Stimulated activated CD8-positive, alpha-beta memory T cell treated with anti-CD3 and anti-CD28 coated beads, Interleukin-4, amount 100 ng/mL, for 1 hour (primary cell): ENCODE measurements at places on chromosomes 5 and 9.

- no peak for DNase-seq
Measured at GRCh38 chr9:38047301-38048251, 21.5 kb downstream of the SHB start.

GRCh38 chr5:21709770-21710169 lies 1143.4 kb downstream of the CDH12 start:
- DNase-seq: no peak

DNA sequence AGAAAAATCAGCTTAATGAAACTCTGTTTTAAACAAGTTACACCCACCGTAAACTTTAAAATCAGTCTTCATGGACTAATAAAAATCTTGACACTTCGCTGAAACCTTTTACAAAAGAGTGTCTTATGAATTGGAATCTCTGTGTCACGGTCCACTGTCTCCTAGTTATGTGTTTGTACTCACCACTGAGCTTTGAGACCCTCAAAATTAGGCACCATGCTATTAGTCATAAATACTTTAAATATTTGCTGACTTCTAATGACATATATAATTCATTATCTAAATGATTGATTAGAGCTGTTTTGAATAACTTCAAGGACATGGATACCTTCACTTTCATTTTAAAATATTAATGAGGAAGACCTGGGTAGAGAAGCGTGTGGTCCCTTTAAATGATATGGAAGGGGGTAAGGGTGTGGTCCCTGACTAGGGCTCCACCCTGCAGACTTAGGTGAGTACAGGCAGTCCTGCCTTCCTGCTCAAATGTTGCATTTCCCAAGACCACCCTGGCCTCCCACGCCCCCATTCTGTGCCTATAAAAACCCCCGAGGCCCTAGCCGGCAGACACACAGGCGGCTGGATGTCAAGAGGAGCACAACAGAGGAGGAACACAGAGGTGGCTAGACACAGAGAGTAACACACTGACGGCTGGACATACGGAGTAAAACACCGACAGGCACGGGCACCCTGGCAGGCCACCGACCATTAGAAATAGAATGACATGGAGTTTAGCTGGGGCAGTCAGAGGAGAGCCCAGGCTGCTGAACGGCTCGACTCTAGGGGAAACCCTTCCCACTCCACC lies 179.0 kb upstream of the CDH9 start:
- no peak for DNase-seq

DNA sequence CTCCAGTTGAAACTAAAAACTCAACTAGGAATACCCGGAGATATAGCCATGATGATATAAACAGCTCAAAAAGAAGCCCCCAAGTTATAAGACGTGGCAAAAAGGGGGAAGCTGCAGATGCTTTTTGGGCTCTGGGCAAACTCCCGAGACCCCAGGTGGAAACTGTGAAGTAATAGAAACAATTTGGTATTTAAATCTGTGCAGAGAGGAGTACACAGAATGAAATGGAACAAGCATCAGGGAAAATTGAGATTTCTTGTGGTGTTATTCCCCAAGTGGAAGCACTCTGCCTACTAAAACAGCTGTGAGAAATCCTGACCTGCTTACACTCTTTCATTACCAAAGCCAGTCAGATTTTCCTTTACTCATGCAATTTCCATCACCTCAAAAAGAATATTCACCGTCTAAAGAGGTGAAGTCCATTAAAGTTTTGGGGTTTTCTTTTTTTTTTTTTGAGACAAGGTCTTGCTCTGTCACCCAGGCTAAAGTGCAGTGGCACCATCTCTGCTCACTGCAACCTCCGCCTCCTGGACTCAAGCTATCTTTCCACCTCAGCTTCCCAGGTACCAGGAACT lies 23.5 kb downstream of the SAXO1 start:
- no peak for DNase-seq

DNA sequence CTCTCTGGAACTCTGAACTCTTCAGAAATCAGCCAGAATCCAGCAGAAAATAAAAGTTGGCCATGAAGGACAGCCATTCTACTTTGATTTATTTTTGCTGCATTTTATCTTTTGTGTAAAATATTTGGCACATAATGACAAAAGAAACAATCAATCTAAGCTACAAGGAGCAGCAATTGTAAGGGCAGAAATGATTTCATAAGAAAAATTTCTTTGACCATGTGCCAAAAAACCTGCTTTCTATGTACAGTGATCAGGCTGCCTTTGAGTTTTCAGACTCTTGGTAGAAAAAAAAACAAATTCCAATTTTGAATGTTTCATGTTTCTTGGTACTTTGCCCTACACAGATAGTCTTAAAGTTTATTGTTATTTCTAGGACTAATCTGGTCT lies 69.8 kb upstream of the SLC1A3 start:
- no peak for DNase-seq

DNA sequence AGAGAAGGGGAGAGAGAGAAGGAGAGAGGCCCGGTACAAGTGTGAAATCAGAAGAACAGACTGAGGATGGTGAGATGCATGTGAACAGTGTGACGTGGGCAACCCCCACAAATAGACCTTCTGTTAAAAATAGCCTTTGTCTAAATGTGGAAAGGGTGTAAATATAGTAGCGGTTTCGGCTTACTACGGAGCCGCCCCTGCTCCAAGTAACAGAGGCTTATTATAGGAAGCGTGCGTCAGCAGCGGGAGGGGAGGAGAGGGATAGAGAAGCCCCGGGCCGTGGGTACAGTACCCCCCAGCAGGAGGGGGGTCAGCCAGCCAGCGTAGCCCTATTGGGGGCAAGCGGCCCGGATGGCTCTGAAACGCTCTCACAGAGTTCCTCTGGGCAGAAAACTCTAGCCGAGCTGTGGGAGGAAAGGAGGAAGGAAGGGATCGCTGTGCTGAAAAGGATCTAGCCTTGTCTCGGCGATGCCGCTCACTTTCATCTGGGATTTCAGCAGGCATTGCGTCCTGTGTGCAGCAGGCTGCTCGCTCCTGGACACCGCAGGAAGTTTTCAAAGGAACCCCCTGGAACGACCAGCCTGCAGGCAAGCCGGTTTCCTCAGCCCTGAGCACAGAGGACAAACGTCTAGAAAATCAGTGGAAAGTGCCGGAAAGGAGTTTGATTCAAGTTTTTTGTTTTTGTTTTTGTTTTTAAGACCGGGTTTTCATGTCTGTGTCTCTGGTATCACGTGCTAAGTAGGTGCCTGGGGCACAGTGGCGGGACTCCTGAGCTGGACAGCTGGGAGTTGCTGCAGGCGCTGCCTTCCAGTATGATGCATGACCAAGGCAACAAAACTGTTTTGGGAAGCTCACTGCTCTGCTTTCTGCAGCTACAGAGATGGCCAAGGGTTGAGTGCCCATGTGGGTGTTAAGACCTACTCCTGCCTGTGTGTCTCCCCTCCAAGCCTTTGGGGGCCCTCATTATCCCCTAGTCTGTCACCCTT lies 146.6 kb downstream of the SEC61B start:
- no peak for DNase-seq

- no peak for DNase-seq
Measured at GRCh38 chr9:106400170-106400569, 462.8 kb upstream of the ZNF462 start.

- DNase-seq: no peak
Measured at GRCh38 chr5:128228521-128228920, 145.0 kb downstream of the SLC12A2 start.

DNA sequence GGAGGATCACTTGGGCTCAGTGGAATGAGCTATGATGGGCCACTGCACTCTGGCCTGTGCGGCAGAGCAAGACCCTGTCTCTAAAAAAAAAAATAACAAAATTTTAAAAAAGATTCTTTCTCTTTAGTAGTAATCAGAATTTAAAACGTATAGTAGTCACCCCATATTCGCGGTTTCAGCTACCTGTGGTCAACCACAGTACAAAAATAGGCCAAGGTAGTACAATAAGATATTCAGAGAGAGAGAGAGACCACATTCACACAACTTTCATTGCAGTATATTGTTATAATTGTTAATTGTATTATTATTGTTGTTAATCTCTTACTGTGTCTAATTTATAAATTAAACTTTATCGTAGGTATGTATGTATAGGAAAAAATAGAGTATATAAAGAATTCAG lies 18.7 kb downstream of the INIP start:
- no peak for DNase-seq

DNA sequence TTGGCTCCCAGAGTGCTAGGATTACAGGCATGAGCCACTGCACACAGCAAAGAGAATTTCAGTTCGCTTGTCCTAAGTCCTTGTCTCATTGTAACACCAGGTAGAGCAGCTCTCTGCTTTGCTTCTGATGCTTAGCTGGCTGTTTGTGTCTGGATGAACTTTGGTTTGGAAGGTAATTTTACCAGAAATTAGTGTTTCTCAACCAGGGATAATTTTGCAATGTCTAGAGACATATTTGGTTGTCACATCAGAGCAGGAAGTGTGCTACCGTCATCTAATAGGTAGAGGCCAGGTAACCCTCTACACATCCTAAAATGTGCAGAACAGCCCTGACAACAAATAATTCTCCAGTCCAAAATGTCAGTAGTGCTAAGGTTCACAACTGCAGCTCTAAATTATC lies 108.8 kb downstream of the SNX18 start:
- DNase-seq: no peak

GRCh38 chr5:155711882-155712281 lies 615.1 kb upstream of the SGCD start:
- DNase-seq: no peak

DNA sequence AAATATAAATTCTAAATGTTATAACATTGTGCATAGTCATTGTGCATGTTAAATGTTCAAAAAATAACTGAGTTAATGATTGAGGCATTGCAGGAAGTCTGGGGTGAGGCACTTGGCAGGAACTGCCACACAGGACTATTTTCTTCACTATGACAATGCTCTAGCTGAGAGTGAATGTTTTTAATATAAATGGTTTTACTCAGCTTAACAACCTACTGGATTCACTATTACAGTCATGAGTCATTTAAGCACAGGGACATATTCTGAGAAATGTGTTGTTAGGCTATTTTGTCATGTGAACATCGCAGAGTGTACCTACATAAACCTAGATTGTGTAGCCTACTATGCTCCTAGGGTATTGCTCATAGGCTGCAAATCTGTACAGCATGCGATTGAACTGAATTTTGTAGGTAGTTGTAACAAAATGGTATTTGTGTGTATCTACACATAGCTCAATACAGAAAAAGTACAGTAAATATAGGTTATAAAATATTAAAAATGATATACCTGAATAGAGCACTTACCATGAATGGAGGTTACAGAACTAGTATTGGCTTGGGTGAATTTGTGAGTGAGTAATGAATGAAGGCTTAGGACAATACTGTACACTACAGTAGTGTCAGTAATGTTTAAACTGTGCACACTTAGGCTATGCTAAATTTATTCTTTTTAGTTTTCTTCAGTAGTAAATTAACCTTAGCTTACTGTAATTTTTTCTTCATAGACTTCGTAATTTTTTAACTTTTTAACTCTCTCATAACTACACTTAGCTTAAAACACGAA lies 346.1 kb upstream of the PTGER4 start:
- DNase-seq: no peak

DNA sequence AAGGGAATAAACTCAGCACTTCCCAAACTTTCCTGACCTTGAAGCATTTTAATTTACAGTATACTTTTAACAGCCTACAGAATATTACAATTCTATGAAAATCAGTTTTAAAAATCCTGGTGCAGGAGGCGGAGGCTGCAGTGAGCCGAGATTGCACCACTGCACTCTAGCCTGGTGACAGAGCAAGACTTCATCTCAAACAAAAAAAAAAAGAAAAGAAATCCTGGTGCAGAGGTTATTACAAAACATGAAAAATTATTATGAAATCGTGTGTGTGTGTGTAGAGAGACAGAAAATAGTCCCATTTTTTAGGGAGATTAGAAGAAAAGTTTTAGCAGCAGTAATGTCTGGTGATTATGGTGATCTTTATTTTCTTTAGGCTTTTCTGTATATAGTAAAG lies 26.9 kb downstream of the GOLPH3 start:
- DNase-seq: no peak

GRCh38 chr9:123109540-123110279 lies 76.2 kb downstream of the GPR21 start:
- no peak for DNase-seq

- no peak for DNase-seq
Measured at GRCh38 chr9:86481466-86481865, 127.3 kb upstream of the TUT7 start.

DNA sequence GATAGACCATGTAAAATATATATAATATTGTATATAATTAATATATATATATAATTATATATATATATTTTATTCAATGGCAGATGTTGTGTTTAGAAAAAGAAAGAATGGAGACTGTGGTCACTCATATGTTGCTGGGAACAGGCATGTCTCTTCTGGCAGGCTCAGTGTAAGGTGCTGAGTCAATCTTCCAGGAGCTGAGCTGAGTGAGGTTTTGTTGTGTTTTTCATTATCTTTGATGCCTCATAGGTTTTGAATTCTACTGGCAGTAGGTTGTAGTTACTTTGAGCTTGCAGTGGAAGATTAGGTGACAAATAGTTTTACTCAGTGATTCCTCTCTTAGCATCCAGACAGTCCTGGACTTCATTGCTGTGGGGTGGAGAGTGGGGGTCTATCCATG lies 561.3 kb downstream of the IRX1 start:
- DNase-seq: no peak

DNA sequence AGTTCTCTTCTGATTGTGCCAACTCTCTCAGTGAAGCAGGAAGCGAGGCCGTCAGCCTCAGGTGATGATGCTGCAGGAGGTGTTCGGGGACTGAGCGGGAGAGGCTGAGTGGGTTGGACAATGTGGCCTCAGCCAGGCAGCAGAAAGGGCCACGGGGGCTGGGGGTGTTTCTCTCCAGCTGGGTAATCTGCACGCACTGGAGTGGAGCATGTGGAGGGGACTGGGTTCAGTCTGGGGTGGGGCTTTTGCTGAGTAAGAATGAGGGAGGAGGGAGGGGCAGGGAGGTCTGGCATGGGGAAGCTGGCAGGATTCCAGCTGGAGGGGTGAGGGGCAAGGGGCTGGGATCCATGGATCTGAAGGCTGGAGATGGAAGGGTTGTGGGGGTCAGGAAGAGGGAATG lies 60.8 kb upstream of the PHYKPL start:
- DNase-seq: no peak

DNA sequence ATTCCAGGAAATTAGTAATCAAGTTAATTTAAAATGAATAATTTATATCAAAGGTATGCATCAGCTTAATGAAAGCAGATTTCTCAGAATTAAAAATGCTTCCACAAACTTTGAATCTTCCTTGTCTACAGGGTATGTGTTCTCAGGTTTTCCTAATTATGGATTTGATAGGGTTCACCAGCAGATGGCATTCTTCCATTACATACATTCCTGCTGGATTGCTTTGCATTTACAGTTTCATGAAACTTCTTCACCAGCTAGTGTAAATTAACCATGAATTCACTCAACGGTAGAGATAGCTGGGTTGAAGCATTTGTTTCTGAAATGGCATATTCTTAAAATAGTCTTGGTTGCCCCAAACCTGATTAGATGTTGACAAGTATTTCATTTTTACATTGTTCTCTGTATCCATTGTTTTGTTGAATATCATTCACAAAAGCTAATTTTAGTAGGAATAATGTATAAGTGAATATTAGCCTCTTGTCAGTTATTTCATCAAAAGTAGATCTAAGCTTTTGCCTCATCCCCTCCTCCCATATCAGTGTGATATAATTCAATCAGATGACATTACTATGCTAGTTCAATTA lies 68.7 kb upstream of the WDR41 start:
- no peak for DNase-seq

- no peak for DNase-seq
Measured at GRCh38 chr5:139390639-139391569, 1.2 kb upstream of the MZB1 start.
